ENCODE measurements at places on chromosomes 1 and 21.

DNA sequence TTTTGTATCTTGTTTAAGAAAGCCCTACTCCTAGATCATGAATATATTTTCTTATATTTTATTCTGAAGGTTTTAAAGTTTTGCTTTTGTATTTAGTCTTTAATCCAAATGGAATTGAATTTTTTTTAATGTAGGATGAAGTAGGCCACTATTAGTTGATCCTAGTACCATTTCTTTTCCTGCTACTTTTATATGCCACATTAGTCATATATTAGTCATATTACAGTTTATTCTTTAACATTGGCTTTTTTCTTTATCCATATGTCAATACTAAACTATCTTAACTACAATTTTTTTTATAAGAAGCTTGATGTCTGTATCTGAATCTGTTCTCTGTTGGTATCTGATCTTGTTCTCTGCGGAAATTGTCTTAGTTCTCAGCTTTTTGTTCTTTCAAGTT is 48.8 kb downstream of the MAN1A2 start:
- no peaks in the 10 kb centered on the region for H3K27me3 ChIP-seq
- H3K36me3 ChIP-seq, result peaks cover 19% of the 10 kb centered on the region
- DNase-seq, result no peak
- peaks cover 2% of the 10 kb centered on the region for H3K4me1 ChIP-seq

DNA sequence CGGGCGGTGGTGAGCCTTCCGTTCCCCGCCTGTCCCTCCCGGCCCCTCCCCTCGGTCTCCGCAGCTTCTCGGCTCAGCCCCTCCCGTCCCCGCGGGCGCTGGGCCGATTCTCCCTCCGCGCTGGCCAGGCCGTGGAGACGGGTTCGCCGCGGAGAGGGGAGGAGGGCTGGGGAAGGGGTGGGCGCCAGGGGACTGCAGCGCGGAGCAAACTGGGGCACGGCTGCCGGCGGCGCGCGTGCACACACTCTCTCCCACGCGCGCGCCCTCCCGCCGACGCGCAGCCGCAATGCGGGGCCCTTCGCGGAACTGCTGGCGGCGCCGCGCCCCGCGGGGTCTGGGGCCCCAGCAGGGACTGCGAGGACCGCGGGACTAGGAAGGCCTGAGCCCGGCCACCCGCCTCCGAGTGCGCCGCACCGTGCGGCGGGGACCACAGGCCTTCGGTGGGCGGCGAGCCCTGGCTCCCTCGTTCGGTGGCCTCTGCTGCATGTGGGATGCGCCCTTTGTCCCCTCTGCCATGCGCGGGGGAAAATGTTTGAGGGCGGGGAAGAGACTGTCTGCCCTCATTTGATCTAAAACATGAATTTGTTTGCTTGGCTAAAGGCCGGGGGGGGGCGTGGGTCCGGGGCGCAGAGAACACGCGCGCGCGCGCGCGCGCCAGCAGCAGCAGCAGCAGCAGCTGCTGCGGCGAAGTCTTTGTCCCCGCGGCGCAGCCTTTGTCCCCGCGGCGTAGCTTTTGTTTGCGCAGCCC is 90.7 kb upstream of the VAMP3 start:
- H3K4me3 ChIP-seq, result peak overlapping the region; percentile 95
- H3K36me3 ChIP-seq, result no peaks in the 10 kb centered on the region
- H3K27me3 ChIP-seq, result no peaks in the 10 kb centered on the region
- peak overlapping the region; percentile 68 for H3K27ac ChIP-seq
- DNase-seq, result peak; percentile 45

GRCh38 chr21:38831526-38832467 is 26.1 kb downstream of the ETS2 start:
- peak overlapping the region; percentile 59 for H3K27ac ChIP-seq
- H3K4me3 ChIP-seq, result no peak overlapping the region
- H3K36me3 ChIP-seq, result no peaks in the 10 kb centered on the region
- DNase-seq, result peak; percentile 68

DNA sequence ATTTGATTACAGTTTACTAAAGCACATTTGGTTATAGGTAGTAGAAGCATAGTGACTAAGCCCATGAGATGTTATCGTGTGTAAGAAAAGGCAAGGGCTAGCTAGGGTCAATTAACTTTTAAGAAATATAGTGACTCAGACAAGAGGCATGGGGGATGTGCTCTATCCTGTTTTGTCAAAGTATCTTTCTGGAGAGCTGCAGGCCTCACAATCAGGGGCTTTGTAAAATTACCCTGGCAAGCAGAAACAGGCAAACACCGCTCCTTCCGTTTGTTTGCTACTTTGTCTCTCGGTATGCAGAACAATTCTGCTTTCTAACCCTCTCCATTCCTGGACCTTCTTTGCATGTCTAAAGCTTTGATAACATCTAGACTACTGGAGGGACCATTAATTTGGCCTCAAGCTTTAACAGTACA is 26.1 kb upstream of the ZNF697 start:
- H3K4me1 ChIP-seq, result peaks cover 12% of the 10 kb centered on the region
- no peak overlapping the region for H3K27ac ChIP-seq
- H3K27me3 ChIP-seq, result no peaks in the 10 kb centered on the region
- H3K36me3 ChIP-seq, result no peaks in the 10 kb centered on the region
- H3K4me3 ChIP-seq, result no peak overlapping the region

- H3K27ac ChIP-seq, result no peak overlapping the region
- no peaks in the 10 kb centered on the region for H3K27me3 ChIP-seq
- H3K4me1 ChIP-seq, result no peaks in the 10 kb centered on the region
- H3K36me3 ChIP-seq, result no peaks in the 10 kb centered on the region
- DNase-seq, result no peak
- H3K4me3 ChIP-seq, result no peak overlapping the region
These were observed 185.5 kb upstream of the NFIA start for GRCh38 chr1:60896701-60897363.

GRCh38 chr1:67463298-67463955 is 33.2 kb upstream of the SERBP1 start:
- no peaks in the 10 kb centered on the region for H3K36me3 ChIP-seq
- no peaks in the 10 kb centered on the region for H3K4me1 ChIP-seq
- H3K27ac ChIP-seq, result no peak overlapping the region
- H3K4me3 ChIP-seq, result no peak overlapping the region
- no peak for DNase-seq

DNA sequence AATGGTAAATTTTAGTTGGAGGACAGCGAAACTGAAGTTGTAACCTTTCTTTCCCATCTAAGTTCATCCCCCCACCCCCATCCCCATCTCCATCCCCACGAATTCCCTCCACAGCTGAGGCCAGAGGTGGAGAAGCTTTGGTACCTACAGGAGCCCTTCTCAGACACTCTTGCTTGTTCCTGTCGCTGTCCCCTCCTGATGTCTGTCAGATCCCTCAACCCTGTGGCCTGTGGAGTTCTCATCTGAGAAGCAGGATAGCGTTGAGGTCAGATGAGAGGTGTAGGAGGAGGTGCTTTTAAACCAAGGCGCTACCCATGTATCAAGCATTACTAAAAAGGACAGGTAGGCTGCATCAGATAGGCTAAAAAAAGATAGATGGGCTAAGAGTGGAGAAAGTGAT is 769 bp downstream of the NTPCR start:
- no peaks in the 10 kb centered on the region for H3K27me3 ChIP-seq
- H3K4me1 ChIP-seq, result peaks cover 27% of the 10 kb centered on the region
- DNase-seq, result no peak
- H3K27ac ChIP-seq, result peak overlapping the region; percentile 84
- H3K4me3 ChIP-seq, result peak overlapping the region; percentile 78
- H3K36me3 ChIP-seq, result no peaks in the 10 kb centered on the region

GRCh38 chr21:38780879-38781278 is 24.9 kb upstream of the ETS2 start:
- DNase-seq, result no peak
- no peak overlapping the region for H3K27ac ChIP-seq

- no peaks in the 10 kb centered on the region for H3K36me3 ChIP-seq
- no peak for DNase-seq
- no peak overlapping the region for H3K27ac ChIP-seq
- H3K4me1 ChIP-seq, result peaks cover 24% of the 10 kb centered on the region
These were observed 815 bp upstream of the MEGF6 start for GRCh38 chr1:3612123-3612522.

- DNase-seq, result no peak
- H3K4me3 ChIP-seq, result peak overlapping the region; percentile 53
- H3K36me3 ChIP-seq, result no peaks in the 10 kb centered on the region
- peaks cover 73% of the 10 kb centered on the region for H3K27me3 ChIP-seq
- peak overlapping the region; percentile 91 for H3K27ac ChIP-seq
These were observed 547 bp downstream of the PDPN start for GRCh38 chr1:13583966-13584791.

DNA sequence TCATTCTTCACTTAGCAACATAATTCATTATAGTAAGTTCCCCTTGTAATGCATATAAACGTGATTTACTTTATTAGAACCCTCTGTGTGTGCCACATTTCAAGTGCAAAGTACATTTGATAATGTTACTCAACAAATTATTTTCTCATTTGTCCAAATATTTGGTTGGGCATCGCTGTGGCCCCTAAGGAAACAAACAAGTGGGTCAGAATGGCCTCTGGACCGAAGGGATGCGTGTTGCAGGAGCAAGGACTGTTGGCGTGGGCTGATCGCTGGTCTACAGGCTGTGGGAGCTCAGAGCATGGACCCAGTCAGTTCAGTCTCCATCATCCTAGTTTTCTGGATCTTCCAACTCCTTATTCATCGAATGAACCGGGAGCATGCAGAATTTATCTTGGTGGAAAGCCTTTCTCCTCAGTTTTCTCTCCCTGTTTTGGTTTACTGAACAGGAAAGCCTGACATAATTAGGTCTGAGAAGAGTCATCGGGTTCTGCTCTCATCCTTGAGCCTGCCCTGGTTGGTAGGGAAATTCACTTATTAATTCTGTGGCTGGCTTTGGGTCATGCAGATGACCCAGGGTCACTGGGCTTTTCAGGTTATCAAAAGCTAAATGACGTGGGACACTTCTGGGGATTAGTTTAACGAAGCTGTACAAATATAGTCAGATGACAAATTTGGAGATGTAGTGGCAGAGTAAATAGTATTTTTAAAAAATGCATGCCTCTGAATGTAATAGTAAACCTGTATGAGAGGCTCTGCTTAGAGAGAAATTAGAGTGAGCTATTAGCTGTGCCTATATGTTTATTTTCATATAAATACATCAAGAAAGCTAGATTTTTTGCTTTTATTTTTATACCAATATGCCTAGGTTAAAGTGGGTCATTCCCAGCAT is 200.2 kb downstream of the SDCCAG8 start:
- H3K27me3 ChIP-seq, result no peaks in the 10 kb centered on the region
- H3K4me1 ChIP-seq, result no peaks in the 10 kb centered on the region
- no peak overlapping the region for H3K4me3 ChIP-seq

DNA sequence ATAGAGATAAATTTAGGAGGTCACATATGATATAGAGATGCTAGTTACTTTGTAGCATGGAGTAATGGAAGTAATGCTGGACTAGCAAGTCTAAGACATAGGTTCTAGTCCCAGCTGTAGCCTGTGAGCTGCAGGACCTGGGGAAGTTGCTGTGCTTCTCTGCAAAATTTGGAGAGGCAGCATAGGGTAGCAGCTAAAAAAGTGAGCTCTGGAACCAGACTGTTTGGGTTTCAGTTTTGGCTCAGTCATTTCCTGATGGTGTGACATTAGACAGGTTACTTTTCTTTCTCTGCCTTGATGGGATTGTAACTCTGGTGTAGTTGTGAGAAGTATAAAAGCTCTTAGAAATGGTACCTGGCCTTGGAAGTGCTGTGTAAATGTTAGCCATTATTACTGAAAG is 3.3 kb downstream of the METTL13 start:
- H3K27ac ChIP-seq, result no peak overlapping the region
- no peaks in the 10 kb centered on the region for H3K27me3 ChIP-seq
- H3K36me3 ChIP-seq, result peaks cover 44% of the 10 kb centered on the region
- no peak overlapping the region for H3K4me3 ChIP-seq
- H3K4me1 ChIP-seq, result peaks cover 57% of the 10 kb centered on the region
- DNase-seq, result no peak

DNA sequence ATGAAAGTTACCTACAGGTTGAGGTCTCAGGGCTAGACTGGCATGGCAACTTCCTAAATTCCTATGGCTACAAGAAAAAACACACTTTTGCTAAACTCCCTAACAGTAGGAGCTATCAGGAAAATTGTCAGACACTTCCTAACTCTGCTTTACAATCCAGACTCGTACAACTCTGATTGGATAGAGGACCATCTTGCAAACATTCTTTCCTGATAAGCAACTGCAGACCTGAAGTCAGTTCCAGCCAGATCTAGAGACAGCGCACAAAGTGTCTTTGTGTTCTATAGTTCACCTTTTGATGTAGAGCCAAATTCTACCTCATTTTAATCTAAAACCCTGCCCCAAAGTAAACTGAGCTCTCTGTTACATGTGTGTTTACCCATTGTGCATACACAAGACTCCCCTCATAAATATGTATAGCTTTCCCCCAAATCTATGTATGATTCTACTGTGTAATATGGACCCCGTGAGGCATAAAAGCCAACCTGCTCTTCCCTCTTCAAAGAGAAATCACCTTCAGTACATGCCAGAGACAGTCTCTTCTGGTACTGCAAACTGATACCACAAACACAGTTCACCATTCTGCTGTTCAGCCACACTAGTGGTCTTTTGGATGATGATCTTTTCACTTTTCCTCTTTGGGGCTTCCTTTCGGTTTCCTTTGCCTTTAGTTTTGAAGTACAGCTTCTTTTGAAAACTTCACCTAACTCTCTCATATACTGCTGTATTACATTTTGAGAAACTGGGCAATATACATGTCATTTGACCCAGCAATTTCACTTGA is 21.7 kb downstream of the ZP4 start:
- DNase-seq, result peak; percentile 50
- H3K36me3 ChIP-seq, result no peaks in the 10 kb centered on the region
- no peaks in the 10 kb centered on the region for H3K27me3 ChIP-seq
- no peaks in the 10 kb centered on the region for H3K4me1 ChIP-seq

GRCh38 chr1:180920702-180921101 is 8.0 kb downstream of the KIAA1614 start:
- no peak overlapping the region for H3K27ac ChIP-seq
- H3K4me3 ChIP-seq, result no peak overlapping the region
- peaks cover 1% of the 10 kb centered on the region for H3K27me3 ChIP-seq
- DNase-seq, result no peak

- H3K27ac ChIP-seq, result no peak overlapping the region
- no peaks in the 10 kb centered on the region for H3K36me3 ChIP-seq
- H3K4me1 ChIP-seq, result no peaks in the 10 kb centered on the region
- no peak for DNase-seq
- no peak overlapping the region for H3K4me3 ChIP-seq
These were observed 308.4 kb downstream of the AJAP1 start for GRCh38 chr1:4962836-4963235.

DNA sequence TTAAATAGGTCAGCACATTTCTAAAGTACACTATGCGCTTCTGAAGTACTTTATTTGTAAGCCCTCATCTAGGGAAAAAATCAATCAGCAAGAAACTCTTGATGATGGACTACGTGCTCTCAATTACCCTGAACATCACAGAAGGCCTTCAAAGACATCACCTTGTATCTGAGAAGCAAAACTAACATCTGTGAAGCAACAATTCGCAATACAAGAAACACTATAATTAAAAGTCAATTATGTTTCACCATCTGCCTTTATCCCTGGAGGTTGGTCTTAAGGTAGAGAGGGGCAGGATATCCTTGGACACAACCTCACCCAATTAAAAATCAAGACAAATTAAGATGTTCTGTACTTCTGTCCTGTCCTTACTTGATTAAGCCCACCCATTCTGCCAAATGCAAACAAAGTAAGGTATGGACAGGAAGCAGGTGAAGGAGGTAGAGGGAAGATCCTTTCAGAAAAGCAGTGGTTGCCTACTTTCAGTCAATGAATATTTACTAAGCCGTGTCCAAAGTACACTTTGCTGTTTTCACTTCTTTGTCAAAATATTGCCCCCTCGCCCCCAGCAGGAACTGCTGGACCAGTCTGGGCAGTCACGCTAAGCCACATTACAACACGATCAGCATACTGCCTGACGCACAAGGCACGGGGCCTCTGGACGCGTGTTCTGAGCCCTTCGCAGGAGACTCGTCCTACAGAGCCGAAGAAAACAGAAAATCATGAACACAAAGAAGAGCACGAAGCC is 887 bp downstream of the SLC19A2 start:
- H3K4me3 ChIP-seq, result peak overlapping the region; percentile 86
- peaks cover 53% of the 10 kb centered on the region for H3K4me1 ChIP-seq
- H3K27me3 ChIP-seq, result no peaks in the 10 kb centered on the region
- DNase-seq, result peak; percentile 63
- H3K36me3 ChIP-seq, result no peaks in the 10 kb centered on the region
